RCC 7860 (cell line): ENCODE measurements at places on chromosomes 2 and 18.
A peak's percentile ranks its signal among the peaks of the same experiment; 100 is the strongest.

- DNase-seq: peak; percentile 39
Observed at GRCh38 chr2:211157856-211158463, 601.6 kb downstream of the CPS1 start.

DNA sequence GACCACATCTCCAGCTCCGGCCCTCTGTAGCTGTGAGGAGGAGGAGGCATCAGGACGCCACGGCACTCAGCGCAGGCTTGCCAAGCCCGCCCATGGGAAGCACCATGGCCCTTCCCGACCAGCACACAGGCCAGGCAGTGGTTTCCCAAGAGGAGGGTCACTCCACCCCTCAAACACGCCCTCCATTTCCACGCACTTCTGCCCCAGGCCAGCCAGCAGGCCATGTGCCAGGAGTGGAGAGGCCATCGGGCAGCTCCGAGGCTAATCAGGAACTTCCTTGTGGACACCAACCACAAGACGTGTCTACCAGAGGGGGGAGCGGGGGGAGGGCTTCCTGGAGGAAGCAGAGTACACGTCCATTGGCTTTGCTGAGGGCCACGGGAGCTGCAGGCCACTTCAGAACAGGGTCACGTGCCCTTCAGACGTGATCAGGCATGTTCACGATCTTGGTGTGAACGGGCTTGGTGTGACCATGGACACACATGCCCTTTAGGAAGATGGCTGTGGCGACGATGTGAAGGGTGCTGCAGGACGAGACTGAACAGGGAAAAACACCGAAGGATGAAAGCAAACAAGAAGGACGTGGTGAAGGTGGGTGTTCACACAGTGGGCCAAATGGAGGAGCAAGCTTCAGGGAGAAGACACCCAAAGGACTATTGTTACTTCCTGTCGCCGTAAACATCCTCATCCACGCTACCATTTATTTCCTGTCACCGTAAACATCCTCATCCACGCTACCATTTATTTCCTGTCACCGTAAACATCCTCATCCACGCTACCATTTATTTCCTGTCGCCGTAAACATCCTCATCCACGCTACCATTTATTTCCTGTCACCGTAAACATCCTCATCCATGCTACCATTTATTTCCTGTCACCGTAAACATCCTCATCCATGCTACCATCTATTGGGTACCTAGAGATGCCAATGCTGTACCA, 6.5 kb upstream of the MTERF4 start:
- DNase-seq: no peak

GRCh38 chr18:6059551-6059950, 164.2 kb upstream of the TMEM200C start:
- no peak for DNase-seq

GRCh38 chr2:197168705-197169104, 141.9 kb downstream of the ANKRD44 start:
- peak; percentile 23 for DNase-seq

GRCh38 chr2:147937744-147938349, 82.7 kb downstream of the ORC4 start:
- peak; percentile 53 for DNase-seq

DNA sequence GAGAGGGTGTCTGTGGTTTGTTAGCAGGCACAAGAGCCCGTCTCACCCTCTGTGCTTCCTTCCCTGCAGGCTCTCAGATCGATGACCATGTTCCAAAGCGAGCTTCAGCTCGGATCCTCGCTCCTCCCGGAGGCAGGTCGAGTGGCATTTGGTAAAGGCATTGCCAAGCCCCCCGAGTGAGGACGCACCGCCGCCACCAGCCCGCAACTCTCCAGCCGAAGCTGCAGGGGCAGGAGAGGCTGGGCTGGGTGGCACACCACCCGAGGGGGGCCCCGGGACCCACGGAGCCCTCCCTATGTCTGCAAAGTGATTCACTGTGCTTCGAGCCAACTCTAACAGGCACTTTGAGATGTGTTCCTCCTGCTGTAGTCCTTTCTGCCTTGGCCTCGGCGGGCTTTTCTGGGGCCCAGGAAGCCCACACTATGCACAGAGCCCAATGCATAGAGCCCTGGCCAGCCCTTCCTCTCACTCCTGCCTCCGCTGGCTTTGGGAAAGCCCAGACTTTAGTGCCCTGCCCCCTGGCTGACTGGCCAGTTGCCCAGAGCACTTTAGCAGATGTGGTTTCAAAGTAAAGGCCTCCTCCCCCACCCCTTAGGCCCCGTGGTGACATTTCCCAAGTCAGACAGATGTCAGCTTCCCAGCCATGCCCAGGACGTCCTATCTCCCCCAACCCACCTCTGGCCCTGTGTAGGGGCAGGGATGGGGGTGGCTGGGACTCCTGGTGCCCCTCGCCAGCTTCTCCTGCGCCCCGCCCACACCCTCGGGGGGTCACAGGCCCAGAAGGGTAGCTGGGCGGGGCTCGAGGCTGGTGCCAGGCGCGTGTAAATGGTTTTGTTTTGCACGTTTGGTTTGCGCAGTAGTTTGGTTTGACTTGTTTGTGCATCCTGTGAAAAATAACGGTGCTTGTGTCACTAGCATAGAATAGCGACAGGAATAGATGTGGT, 23.3 kb upstream of the MAPRE3 start:
- DNase-seq: peak; percentile 49

- DNase-seq: no peak
Observed at GRCh38 chr2:96869822-96870625, at the start of gene SEMA4C. TSS of gene SEMA4C (minus strand) at chr2:96870080. CDS start at chr2:96867886, 2,194 bp downstream.

- DNase-seq: no peak
Observed at GRCh38 chr2:224999754-225000153, 42.5 kb downstream of the DOCK10 start.
